ENCODE measurements at places on chromosomes 5 and 9. TPM values are rescaled to one million over a fixed set of nuclear protein-coding genes. Genes with fewer than 3 reads are reported as not detected.

The LIFR gene
- 0.10 TPM for total RNA-seq

- DNase-seq: no peak
These were observed 835 bp downstream of the MCIDAS start for GRCh38 chr5:55226027-55226933.

- no peak for DNase-seq
These were observed 63.2 kb downstream of the ACER2 start for GRCh38 chr9:19471737-19472648.

- no peak for DNase-seq
These were observed 1.8 kb downstream of the IL6ST start for GRCh38 chr5:55993013-55993412.

GRCh38 chr9:35903049-35903448 is 3.0 kb upstream of the HRCT1 start:
- peak; percentile 22 for DNase-seq

DNA sequence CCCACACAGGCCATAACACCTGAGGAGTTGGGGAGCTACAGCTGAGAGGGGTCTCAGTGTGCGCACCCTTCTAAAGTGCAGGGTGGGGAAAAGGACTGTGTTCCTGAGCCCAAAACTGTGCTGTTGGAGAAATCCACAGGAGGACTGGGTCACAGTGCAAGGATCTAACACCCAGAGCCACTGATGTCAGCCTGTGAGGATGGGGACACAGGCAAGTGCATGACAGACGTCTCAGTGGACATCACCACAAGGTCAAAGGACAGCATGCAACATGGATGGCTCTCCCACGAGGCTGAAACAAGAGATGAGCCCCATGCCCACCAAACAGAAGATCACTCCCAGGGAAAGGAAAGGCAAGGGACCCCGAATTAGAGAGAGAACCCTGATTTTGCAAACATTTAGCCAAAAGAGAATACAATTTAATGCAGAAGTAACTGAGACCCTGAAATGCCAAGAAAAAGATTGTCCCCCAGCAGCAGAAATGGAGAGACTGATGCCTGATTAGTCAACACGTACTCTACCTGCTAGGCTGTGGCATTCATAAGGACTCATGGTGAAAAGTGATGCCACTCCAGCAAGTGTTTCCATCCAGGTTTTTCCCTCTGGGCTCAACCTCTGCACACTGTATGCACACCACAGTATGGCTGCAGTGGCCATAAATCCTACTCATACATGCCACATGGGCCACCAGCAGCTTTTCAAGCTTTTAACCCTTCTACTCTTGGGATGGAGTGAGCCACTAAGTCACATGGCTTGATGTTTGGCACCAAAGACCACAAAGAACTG is 14.2 kb downstream of the KLF9 start:
- DNase-seq: no peak

DNA sequence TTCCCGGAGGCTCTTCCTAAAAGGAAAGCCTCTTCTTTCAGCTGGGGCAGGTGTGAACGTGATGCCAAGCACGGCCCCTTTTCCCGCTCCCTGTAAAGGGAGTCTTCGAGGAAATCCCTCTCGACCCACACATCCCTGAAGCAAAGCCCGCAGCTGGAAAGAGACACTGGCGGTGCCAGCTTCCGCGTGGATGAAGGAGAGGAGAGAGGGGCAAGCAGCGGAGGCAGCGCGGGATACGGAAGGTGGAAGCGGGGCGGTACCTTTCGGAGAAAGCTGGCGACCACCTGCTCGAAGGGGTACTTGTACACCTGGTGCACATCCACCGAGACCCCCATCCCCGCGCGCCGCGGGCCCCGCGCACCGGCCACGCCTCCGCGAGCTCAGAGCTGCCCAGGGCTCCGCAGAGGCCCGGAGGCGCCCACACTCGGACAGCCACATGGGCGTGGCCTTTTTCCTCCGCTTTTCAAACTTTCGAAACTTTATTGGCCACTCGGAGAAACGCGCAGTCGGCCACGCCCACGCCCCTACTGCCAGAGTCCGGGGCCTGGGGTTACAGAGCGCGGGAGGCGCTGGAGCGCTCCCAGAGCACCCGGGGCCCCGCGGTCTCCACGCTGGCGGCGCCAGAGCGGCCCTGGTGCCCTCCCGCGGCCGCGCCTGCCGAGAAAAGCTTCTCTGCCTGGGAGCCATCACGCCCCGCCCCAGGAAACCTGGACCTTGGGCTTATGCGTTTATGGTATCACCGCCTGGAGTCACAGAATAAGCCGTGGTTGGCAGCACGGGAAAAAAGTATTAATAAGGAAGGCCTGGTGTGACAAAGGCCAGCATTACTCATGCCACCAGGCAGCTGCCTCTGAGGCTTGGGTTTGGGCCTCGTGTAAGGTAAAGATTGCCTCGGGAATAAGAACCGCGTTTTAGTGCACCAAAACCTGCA is at the start of gene PRELID2:
PRELID2 (minus strand) TSS at position 426 of the 931 bp plus-strand sequence; CDS start at position 335, 91 bp downstream.
- DNase-seq: peak; percentile 46

GRCh38 chr5:9898319-9898718 is 268.2 kb upstream of the TAS2R1 start:
- DNase-seq: no peak

GRCh38 chr5:78280261-78280660 is 14.2 kb downstream of the AP3B1 start:
- DNase-seq: no peak

- no peak for DNase-seq
These were observed 155.5 kb upstream of the PPP1R2B start for GRCh38 chr5:156694598-156694997.

GRCh38 chr5:137752905-137753690 is 1.1 kb downstream of the HNRNPA0 start:
- DNase-seq: peak; percentile 24

GRCh38 chr5:149285153-149285552 is 13.5 kb downstream of the AFAP1L1 start:
- DNase-seq: no peak

DNA sequence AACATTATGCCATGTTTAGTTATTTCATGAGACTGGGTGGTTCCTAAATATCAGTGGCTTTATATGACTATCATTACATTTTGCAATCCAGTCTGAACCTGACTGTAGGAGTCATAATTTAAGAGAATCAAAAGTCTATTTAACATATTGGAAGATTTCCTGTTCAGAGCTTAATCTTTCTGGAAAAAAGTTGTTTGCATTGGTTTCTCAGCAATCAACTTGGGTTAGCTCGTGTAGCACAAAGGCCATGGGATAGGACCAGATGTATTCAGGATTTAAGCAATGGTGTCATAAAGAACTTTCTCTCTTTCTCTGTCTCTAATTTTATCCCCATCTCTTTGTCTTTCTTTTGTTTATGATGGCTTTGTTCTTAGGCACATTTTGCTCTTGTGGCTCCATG is 296.0 kb upstream of the KCNN2 start:
- DNase-seq: no peak

DNA sequence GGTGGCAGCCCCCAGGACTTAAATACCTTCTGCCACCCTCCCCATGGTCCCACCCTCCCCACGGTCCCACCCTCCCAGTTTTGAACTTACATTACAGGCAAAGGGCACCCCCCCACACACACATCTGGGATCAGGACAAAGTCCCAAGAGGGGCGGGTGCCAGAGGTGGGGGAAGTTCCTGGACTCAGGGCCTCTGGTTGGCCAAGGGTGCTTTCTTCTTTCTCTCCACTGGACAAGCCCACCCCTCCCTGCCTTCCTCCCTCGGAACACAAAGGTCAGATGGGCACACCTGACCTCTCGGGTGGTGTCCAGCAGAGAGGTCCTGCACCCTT is 19.1 kb upstream of the RALGDS start:
- DNase-seq: no peak

DNA sequence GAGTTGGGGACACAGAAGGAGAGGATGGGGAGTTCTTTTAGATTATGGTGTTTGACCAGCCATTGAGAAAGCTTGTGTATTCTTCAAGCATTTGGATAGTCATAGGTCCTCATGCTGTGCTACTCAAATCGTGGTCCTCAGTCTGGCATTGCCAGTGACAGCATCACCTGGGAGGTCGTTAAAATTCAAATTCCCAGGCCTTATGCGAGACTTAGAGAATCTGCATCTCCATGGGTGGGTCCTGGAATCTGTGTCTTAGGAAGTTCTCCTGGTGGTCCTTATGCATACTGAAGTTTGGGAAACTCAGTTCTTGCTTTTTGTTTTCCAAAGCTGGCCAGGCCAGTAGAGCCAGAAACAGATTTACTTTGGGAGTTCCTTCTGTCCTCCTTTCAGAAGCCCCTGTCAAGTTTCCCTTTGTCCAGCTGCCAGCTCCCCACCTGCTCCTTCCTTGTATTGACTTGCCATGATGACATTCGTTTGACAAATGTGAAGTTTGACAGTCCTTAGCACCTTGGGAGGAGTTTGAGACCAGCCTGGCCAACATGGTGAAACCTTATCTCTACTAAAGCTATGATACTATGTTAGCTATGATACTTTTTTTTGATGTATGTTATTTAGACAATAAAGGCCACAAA is 95.6 kb downstream of the PALM2AKAP2 start:
- DNase-seq: no peak

DNA sequence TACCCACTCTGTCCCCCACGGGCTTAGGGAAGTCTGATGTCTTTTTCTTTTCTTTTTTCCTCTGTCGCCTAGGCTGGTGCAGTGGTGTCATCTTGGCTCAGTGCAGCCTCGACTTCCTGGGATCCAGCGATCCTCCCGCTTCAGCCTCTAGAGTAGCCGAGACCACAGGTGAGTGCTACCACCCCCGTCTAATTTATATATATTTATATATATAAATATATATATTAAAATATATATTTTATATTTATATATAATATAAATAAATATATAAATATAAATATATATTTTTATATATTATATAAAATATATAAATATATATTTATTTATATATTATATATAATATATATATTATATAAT is 3.3 kb upstream of the ANXA2R start:
- no peak for DNase-seq

DNA sequence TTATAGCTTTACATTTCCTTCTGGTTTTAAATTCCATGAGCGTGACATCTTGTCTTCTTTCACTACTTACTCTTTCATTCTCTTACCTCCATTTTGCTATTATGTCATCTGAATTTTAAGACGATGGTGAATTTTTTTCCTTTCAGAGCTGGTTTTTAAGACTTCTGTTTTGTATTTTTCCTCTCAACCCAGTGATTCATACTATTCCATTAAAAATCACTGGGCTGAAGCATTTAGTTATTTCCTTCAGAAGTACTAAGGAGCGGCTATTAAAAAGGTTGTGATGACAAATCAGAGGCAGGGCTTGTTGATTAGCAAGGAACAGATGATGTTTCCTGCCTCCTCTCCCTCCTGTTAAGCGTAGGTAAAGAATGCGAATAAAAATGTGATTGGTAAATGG is 16.5 kb downstream of the AGXT2 start:
- no peak for DNase-seq

DNA sequence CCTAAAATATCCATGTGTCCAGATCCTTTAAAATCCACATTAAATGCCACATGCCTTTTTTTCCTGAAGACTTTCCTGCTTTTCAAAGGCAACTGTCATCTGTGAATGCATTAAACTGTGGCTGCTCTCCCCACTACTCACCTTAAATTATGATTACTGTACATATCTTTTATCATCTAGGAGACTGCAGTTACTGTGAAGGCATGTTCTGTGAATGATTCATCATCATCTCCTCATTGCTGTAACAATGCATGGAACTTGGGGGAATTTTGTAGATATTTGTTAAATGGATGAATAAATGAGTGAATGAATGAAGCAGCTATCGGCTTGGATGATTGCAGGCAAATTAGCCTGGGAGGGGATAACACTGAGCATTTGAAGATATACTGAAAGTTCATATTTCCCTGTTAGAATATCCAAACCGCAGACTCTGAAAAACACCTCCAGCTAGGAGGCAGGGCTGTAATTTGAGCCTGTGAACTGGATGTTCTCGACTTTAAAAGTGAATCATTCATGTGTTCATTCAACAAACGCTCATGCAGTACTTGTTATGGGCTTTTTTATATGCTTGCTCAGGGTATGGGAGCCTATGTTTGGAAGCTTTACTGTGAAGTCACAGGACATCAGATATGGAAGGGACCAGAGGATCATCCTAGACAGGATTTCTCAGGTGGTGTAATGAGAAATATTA is 519.2 kb downstream of the KIF4B start:
- DNase-seq: no peak
